ENCODE measurements at places on chromosomes 6 and 20. TPM values are rescaled to one million over a fixed set of nuclear protein-coding genes. Genes with fewer than 3 reads are reported as not detected.

The DPPA5 gene
- 0.38 TPM for polyA plus RNA-seq

The SLC2A10 gene
- 3.5 TPM for polyA plus RNA-seq

DNA sequence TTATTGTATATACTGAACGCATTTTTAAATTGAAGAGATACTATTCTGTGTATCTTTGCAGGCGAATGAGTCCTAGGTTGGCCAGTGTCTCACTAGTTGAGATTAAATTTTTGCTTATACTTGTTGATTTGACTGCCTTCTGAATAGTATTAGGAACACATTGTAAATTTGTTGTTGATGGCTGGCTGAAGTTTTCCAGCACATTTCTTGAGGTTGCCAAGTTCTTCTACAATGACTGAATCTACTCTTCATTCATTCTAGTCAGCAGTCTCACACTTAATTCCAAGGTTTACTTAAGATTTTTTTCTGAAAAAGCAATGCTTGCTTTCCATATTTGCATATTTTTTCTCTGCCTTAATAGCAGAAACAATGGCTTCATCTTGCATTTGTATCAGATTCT lies 151.7 kb downstream of the ZFAND3 start:
- no peak for DNase-seq
- H3K27me3 ChIP-seq = no peaks in the 10 kb centered on the region
- no peaks in the 10 kb centered on the region for H3K4me1 ChIP-seq
- no peak overlapping the region for H3K4me3 ChIP-seq
- H3K27ac ChIP-seq = no peak overlapping the region

The LRRN4 gene
- not detected for polyA plus RNA-seq

- H3K36me3 ChIP-seq = no peaks in the 10 kb centered on the region
- H3K27ac ChIP-seq = no peak overlapping the region
- H3K4me1 ChIP-seq = no peaks in the 10 kb centered on the region
- no peak overlapping the region for H3K4me3 ChIP-seq
Measured at GRCh38 chr6:108119769-108120141, 45.2 kb upstream of the OSTM1 start.

DNA sequence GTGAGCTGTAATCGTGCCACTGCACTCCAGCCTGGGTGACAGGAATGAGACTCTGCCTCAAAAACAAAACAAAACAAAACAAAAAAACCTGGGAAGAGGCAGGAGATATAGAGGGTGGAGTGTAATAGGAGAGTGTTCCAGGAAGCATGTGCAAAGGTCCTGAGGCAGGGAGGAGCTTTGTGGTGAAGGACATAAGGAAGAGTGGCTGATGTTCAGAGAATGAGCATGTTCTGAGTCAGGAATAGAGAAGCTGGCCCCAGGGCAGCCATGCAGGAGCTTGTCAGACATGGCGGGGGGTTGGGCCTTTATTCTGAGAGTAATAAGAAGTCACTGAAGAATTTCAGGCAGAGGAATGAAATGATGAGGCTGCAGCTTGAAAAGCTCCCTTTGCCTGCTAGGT lies 337.0 kb downstream of the CDH26 start:
- H3K36me3 ChIP-seq = no peaks in the 10 kb centered on the region
- no peaks in the 10 kb centered on the region for H3K4me1 ChIP-seq
- no peak for DNase-seq
- no peaks in the 10 kb centered on the region for H3K27me3 ChIP-seq

- H3K27me3 ChIP-seq = no peaks in the 10 kb centered on the region
- peaks cover 9% of the 10 kb centered on the region for H3K4me1 ChIP-seq
- no peak for DNase-seq
Measured at GRCh38 chr6:36594816-36595643, 868 bp downstream of the SRSF3 start.

The KIF16B gene
- polyA plus RNA-seq = 6.5 TPM

The EFCAB8 gene
- polyA plus RNA-seq = not detected

GRCh38 chr6:167471548-167471930 lies 146.7 kb downstream of the TTLL2 start:
- no peaks in the 10 kb centered on the region for H3K27me3 ChIP-seq
- DNase-seq = no peak
- no peak overlapping the region for H3K27ac ChIP-seq
- H3K4me3 ChIP-seq = no peak overlapping the region

GRCh38 chr6:111522393-111523020 lies 39.5 kb upstream of the REV3L start:
- no peak overlapping the region for H3K27ac ChIP-seq

DNA sequence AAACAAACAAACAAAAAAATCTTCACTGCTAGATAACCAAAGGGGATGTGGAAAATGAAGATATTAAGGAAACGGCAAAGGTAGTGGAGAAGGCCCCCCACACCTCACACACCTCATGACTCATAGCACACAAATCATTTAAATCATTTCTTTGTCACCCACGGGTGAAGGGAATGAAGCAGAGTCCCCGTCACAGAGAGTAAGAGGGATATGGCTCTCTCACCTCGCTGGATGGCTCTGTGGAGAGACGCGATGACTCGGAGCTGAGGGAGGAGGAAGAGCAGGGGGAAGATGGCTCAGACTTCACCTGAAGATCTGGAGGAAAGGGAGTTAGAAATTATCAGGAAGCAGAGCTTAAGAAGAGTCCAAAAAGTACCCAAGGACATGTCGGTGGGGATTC lies 1.2 kb downstream of the ATF6B start:
- H3K27me3 ChIP-seq = no peaks in the 10 kb centered on the region
- H3K4me1 ChIP-seq = no peaks in the 10 kb centered on the region
- peaks cover 1% of the 10 kb centered on the region for H3K36me3 ChIP-seq
- peak overlapping the region; percentile 94 for H3K4me3 ChIP-seq

- H3K27me3 ChIP-seq = no peaks in the 10 kb centered on the region
- no peaks in the 10 kb centered on the region for H3K4me1 ChIP-seq
- DNase-seq = no peak
- no peak overlapping the region for H3K27ac ChIP-seq
- H3K4me3 ChIP-seq = no peak overlapping the region
Measured at GRCh38 chr20:43065299-43065698, 124.4 kb downstream of the PTPRT start.

The SMLR1 gene
- polyA plus RNA-seq = not detected

The RIPPLY2 gene
- polyA plus RNA-seq = 0.05 TPM

The KCNS1 gene
- polyA plus RNA-seq = not detected

DNA sequence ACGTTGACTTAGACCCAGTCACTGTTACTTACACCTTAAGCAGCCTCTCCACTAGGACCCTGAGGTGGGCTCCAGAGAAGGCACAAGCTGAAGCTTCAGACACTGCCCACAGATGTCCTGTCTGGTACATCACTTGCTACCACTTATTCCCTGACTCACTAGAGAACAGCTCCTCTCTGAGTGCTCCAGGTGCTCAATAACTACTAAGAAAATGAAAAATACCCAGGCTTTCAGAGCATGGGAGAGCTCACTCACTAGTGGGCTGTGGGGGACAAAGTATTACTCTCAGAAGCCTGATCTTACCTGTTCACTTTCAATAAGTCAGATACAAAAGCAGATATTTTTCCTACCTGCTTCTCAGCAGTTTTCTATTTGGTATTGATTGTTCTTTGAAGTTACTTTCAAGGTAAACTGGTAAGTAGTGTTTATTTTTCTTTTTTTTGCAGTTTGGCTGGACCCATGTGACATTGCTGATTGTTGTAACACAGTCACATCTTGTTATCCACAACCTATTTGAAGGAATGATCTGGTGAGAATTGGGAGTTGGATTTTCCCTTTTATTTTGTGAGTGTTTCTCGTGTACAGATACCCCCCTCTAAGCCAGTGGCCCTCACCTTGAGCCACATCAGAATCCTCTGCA lies 55.9 kb downstream of the CDS2 start:
- DNase-seq = no peak
- peaks cover 7% of the 10 kb centered on the region for H3K4me1 ChIP-seq
- H3K4me3 ChIP-seq = no peak overlapping the region
- H3K36me3 ChIP-seq = peaks cover 15% of the 10 kb centered on the region

The RRBP1 gene
- 78.6 TPM for polyA plus RNA-seq

GRCh38 chr6:92681401-92681800 lies 738.0 kb downstream of the EPHA7 start:
- H3K27ac ChIP-seq = no peak overlapping the region
- DNase-seq = no peak
- H3K36me3 ChIP-seq = no peaks in the 10 kb centered on the region
- no peaks in the 10 kb centered on the region for H3K4me1 ChIP-seq
- H3K27me3 ChIP-seq = no peaks in the 10 kb centered on the region

DNA sequence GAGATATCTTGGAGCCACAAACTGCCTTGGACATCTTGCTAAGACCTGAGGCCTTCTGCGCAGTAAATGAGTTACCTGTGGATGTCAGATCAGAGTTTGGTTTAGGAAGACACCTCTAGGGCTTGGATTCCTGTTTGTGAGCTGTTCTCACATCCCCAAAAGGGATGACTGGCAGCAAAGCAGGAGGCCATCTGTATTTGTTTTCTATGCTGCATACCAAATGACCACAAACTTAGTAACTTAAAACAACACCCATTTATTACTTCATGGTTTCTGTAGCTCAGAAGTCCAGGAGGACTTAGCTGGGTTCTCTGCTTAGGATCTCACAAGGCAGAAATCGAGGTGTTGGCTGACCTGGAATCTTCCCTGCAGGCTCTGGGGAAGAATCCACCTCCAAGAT lies 116.7 kb downstream of the UNC5CL start:
- H3K27ac ChIP-seq = no peak overlapping the region
- DNase-seq = no peak
- H3K27me3 ChIP-seq = no peaks in the 10 kb centered on the region
- H3K4me3 ChIP-seq = no peak overlapping the region
- H3K4me1 ChIP-seq = no peaks in the 10 kb centered on the region

The PDYN gene
- polyA plus RNA-seq = not detected

- no peaks in the 10 kb centered on the region for H3K36me3 ChIP-seq
- no peak overlapping the region for H3K4me3 ChIP-seq
- no peaks in the 10 kb centered on the region for H3K27me3 ChIP-seq
- H3K27ac ChIP-seq = no peak overlapping the region
- no peaks in the 10 kb centered on the region for H3K4me1 ChIP-seq
Measured at GRCh38 chr6:107064579-107065065, 36.6 kb downstream of the MTRES1 start.

DNA sequence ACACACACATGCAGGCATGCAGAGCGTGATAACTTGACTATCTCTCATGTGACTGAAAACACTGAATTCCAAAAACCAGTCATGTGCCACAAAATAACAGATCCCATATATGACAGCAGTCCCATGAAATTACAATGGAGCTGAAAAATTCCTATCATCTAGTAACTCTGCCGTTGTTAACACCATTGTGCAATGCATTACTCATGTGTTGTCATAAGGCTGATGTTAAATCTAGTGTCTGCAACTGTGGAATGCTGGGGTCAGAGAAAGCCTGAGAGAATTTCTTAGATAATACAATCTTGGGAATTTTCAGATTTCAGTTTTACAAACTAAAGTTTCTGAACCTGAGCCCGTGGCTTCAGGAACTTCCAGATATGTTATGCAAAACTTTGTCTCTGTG lies 70.2 kb downstream of the LYRM4 start:
- H3K4me3 ChIP-seq = no peak overlapping the region
- H3K4me1 ChIP-seq = peaks cover 7% of the 10 kb centered on the region
- peaks cover 2% of the 10 kb centered on the region for H3K36me3 ChIP-seq
- DNase-seq = no peak

GRCh38 chr6:166626177-166627032 lies 646 bp downstream of the RPS6KA2 start:
- no peaks in the 10 kb centered on the region for H3K4me1 ChIP-seq
- H3K27me3 ChIP-seq = no peaks in the 10 kb centered on the region
- H3K27ac ChIP-seq = no peak overlapping the region
- H3K36me3 ChIP-seq = no peaks in the 10 kb centered on the region

DNA sequence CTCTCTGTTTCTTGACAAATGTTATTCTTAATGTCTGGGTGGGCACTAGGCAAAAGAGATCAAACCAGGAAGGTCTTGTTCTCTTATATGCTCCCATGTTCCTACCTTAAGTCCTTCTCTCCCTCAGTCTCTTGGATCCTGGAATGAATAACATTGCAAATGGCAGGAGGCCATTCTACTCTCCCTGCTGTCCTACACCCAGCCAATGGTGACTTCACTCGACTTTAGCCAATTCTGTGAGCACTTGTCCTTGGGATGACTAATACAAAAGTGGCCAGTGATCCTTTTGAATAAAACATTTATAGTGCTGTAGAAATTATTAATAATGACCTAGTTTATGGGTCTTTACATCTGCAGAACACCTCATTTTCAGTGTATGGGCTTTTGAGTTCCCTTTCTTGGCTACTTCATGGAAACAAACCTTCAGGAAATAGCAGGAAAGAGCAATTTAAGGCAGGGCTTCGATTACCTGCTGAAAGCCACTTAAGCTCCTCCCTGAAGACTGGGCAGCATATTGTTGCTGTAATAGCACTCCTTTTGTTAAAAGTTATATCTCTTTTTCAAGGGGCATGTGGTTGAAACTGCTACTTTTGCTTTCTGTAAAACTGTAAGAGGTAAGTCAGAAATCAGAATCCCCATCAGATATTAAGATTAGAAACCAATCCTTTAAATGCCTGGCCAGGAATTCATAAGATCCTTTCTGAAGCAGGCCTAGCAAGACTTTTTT lies 10.5 kb downstream of the OTOR start:
- H3K4me1 ChIP-seq = no peaks in the 10 kb centered on the region
- no peak overlapping the region for H3K27ac ChIP-seq
- no peak for DNase-seq
- H3K36me3 ChIP-seq = no peaks in the 10 kb centered on the region
- no peaks in the 10 kb centered on the region for H3K27me3 ChIP-seq

DNA sequence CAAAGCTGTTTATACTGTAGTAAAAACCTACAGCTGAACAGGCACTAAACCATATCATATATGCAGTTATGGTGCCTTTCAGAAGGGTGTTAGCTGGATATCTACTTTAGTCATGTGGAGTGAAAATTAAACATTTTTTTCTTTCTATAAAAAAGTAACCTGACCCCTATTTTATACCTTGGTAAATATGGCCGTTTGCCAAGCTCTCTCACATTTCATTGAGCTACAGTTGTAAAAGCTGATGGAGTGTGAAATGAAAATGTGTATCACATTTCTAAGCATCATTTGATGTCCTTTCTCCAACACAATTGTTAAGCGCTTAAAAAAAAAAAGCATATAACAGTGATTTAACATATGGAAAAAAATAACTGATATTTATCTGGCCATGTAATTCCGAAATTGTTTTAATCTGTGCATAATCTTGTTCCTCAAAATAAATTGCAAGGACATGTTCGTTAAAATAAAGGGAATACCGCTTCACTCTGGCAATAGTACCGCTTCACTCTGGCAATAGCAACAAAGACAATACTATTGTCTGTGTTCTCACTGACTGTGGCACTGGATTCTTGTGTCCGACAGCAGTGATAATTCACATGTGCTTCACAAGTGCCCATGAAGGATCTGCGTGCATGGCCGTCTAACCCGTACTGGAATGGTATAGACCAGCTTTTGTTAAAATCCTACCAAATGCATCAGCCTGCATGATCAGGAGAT lies 391.8 kb upstream of the SOX4 start:
- H3K27ac ChIP-seq = no peak overlapping the region
- H3K36me3 ChIP-seq = no peaks in the 10 kb centered on the region
- DNase-seq = no peak
- no peak overlapping the region for H3K4me3 ChIP-seq

- no peak for DNase-seq
- no peak overlapping the region for H3K27ac ChIP-seq
- H3K27me3 ChIP-seq = no peaks in the 10 kb centered on the region
- H3K4me3 ChIP-seq = no peak overlapping the region
Measured at GRCh38 chr6:146364816-146365594, 178.6 kb upstream of the RAB32 start.

The TP53TG5 gene
- not detected for polyA plus RNA-seq
